Small intestine (tissue), 16 donors: ENCODE measurements at places on chromosomes 6 and 20.

DNA sequence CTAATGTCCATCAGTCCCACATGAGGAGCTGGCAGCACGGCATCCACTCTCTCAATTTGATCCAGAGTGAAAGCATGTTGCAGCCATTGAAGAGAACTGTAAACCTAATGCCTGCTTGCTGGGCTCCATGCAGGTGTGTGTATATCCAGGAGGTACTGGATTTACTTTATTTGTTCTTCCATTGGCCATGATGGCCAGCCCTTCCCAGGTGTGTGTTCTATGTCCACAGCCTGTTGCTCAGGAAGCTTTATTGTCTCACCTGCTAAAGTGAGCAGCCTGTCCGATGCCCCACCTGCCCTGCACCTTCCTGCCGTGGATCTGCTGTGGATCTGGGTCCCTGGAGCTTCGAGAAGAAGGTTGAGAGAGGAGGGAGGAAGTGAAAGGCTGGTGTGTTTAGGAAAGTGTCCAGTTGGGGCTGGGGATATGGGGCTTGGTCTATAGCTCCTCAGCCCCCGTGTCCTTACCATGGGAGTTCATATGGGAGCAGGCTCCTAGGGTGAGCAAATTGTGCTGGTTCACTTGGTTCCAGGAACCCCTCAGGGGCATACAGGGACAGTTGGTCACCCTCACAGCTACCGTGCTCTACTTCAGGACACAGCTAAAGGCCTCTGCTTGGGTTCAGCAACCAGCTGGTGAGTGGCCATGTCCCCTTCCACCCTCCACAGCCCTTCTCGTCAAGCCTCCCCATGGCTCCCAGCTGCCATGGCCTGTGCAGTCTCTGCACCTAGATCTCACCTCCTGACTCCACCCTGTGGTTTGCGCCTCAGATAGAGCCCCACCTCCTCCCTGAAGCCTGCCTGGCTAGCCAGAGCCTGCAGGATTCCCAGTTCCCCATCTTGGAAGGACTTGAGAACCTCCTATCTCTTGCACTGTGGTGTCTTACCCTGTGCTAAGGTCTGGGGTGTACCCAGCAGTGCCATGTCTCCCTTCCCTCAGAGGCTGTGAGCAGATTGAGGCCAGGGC, 12.7 kb downstream of the TREML2 start:
- no peak for DNase-seq

DNA sequence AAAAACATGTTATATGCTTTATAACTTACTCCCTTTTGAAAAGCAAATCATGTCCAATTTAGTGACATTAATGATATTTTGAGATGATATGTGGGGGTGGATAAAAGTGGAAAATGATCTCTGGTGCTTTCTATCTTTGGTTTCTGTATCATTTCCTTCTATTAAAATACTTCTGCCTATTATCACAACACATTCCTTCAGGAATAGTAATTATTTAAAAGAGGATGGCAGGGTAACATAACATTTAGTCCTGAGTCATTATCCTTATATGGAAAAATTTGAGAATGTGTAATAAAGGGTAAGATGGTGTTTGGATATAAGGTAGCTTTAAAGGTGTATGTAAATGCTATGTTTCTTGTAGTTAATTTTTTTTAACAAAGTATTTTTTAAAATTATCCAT, 657.7 kb downstream of the PHF3 start:
- no peak for DNase-seq

DNA sequence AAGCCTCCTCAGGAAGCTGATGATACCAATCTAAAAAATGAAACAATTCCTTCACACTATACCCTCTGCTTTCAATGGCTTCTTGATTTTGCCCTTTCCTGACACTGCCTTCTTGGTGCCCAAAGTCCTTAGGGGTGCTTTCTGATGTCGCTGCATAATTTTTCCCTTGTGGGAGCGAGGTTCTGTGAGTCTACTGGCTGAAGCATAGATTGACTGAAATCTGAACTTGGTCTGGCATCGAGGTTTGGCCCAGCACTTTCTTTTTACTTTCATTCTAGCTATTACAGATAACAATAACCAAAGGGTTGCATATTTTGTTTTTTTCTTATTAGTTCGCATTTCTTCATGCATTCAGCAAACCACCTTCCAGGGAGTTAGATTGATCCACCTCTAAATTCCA, 65.8 kb downstream of the E2F3 start:
- no peak for DNase-seq

DNA sequence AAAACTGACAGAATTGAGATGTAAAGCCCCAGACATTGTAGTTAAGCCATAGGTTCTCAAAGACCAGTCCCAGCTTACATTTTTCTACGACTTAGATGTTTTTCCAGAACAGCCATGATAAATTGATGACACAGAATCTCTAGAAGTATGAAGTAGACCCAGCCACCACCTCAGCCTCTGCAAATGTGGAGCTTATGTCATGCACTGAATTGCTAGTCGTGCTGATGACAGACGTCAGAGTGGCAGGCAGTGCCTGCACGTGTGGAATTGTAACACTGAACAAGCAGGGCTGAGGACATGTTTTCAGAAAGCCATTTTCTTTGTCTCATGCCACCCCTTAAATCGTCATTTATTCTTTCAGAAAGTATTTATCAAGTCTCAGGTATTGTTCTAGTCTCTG, 72.4 kb upstream of the TMEM181 start:
- no peak for DNase-seq

- peak; percentile 51 for DNase-seq
Observed at GRCh38 chr20:14712302-14712739, 374.9 kb upstream of the FLRT3 start.

GRCh38 chr20:54002741-54003140, 67.7 kb downstream of the BCAS1 start:
- DNase-seq = no peak

GRCh38 chr6:107555449-107555848, 65.5 kb downstream of the SOBP start:
- DNase-seq = no peak

- peak; percentile 89 for DNase-seq
Observed at GRCh38 chr20:31661625-31662371, 24.1 kb downstream of the COX4I2 start.

DNA sequence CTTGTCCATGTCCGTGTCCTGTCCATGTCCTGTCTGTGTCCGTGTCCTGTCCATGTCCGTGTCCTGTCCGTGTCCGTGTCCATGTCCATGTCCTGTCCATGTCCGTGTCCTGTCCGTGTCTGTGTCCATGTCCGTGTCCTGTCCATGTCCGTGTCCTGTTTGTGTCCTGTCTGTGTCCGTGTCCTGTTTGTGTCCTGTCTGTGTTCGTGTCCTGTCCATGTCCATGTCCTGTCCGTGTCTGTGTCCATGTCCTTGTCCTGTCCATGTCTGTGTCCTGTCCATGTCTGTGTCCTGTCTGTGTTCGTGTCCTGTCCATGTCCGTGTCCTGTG, 55.0 kb upstream of the BHLHE23 start:
- DNase-seq = no peak

GRCh38 chr6:45595010-45595851, 217.5 kb upstream of the SUPT3H start:
- no peak for DNase-seq

DNA sequence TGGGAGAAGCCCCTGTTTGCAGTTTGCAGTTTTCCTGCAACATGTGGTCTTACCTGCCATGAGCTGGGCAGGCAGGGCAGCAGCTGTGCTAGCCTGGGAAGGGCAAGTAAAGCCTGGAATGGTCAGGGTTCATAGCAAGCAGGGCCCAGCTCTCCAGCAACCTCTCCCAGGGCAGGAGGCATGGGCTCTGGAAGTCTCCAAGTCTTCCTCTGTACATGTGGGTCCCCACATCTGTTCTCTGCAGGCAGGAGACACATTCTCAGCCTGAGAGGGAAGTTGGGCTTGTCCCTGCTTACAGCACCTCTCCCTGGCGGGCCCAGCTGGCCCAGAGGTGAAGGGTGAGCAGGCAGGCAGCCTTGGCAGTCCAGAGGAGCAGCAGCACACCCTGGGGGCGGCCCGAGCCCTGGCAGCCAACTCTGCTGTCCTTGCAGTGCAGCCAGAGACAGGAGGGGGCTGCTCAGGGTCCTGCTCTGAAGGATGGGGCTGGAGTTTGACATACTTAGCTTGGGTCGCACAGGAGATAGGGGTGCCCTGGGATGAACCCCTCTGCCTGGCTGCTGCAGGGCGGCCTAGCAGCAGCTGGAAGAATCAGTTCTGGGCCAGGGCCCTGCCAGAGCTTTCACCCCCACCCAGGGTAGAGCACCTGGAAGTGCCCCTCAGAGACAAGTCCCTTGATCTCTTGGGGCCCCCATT, 176.0 kb downstream of the MRPL14 start:
- DNase-seq = peak; percentile 74

DNA sequence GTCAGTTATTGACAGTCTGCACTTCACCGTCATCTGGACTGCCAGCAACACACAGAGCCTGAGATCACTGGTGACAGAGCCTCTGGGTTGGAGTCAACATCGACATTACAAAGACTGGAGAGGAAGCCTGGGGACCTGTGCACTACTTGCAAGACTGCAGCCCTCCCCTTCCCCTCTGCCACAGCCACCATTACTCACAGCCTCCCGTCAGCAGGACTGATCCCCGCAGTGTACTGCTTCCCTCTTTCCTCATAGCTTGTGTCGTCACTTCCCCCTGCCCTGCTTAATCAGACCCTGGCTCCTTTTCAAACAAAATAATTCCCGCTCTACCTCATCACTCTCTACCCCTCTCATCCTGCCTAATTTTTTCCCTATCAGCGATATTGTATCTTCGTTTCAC, 235.5 kb upstream of the KCNQ5 start:
- DNase-seq = no peak

- no peak for DNase-seq
Observed at GRCh38 chr6:164035900-164036485, 621.5 kb downstream of the QKI start.

GRCh38 chr6:87756858-87757257, 54.8 kb upstream of the AKIRIN2 start:
- no peak for DNase-seq

GRCh38 chr20:57009775-57010174, 256.7 kb downstream of the BMP7 start:
- no peak for DNase-seq

DNA sequence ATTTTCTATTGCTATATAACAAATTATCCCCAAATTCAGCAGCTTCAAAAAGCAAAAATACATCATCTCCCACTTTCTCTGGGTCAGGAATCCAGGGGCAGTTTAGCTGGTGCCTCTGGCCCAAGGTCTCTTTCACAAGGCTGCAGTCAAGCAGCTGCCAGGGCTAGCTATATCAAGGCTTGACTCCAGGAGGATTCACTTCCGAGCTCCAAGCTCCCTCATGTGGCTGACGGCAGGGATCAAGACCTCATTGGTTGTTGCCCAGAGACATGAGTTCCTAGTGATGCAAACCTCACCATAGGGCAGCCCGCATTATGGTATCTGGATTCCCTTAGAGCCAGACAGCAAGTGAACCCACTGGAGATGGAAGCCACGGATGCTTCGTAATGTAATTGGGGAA, 1.3 kb upstream of the VNN1 start:
- DNase-seq = peak; percentile 91

DNA sequence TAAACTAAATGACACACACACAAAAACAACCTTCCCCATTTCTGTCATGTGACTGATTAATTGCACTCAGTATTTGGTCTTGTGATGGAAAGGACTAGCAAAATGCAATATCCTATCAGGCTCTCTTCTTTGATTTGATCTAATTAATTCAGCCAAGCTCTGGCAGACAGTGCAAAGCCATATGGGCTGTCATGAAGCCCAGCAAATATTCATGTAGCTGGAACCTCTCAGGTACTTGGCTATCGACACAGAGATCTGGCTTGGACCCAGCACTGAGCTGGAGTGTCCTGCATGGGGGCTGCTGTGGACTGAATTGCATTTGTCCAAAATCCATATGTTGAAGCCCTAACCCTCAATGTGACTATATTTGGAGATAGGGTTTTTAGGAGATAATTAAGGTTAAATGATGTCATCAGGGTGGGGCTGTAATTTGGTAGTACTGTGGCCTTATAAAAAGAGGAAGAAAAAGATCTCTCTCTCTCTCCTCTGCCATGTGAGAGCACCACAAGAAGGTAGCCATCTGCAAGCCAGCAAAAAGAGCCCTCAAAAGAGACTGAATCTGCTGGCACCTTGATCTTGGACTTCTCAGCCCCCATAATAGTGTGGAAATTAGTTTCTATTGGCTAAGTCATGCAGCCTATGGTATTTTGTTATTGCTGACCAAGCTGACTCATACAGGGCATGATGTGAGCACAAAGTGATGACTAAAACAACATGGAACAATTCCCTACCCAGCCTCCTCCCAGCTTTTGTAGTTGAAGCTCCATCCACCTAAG, 77.1 kb downstream of the STMND1 start:
- no peak for DNase-seq

DNA sequence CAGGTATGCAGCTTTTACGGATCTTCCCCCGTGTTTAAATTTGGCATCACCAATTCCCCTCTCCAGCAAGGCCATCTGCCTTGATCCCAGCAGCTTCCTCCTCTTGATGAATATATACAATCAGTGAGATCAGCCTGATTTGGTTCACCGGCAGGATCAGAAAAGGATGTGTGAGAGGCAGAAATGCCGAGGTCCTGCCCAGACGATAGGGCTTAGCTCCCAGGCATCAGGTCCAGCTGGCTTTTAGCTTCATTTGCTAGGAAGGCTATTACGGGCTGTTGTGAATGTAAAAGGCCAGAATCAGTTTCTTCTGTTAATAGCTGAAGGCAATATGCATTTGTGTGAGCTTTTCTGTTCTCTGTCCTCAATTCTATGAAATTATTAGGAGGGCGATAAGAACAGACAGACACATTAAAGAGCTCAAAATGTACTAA, 372.8 kb downstream of the BTBD9 start:
- DNase-seq = no peak

GRCh38 chr6:62612471-62612870, 326.4 kb upstream of the KHDRBS2 start:
- no peak for DNase-seq

- DNase-seq = no peak
Observed at GRCh38 chr6:143555582-143555981, 44.1 kb upstream of the FUCA2 start.

- DNase-seq = no peak
Observed at GRCh38 chr6:33848484-33848883, 44.7 kb upstream of the MLN start.

GRCh38 chr20:13701486-13701885, 62.8 kb upstream of the TASP1 start:
- DNase-seq = no peak

- DNase-seq = no peak
Observed at GRCh38 chr20:56433880-56434255, 21.8 kb downstream of the CASS4 start.

DNA sequence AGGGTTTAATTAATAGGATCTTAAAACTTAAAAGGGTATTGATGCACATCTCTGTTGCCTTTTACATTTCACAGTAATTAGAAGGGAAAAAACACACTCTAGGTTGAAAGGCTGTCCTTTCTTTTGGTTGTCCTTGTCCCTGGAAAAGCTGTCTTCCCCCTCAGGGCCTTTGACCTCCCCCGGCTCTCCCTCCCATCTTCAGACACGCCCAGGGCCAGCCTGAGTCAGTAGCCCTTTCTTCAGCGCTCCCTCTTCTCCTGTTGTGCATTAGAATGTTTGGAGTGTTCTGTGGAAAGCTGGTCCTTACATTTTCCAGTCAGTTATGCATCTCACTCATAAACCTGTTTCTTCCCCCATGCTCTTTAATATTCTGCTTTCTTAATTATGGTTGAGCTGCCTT, 157.0 kb downstream of the MTHFD1L start:
- DNase-seq = peak; percentile 41

- no peak for DNase-seq
Observed at GRCh38 chr6:148395583-148396101, 53.0 kb downstream of the SASH1 start.

- peak; percentile 3 for DNase-seq
Observed at GRCh38 chr6:98764373-98764911, 69.9 kb upstream of the POU3F2 start.
